Vagina (tissue), 2 donors: ENCODE measurements at places on chromosomes 4 and X.

GRCh38 chrX:71622032-71622575 lies 3.8 kb upstream of the CXCR3 start:
- DNase-seq, result no peak

DNA sequence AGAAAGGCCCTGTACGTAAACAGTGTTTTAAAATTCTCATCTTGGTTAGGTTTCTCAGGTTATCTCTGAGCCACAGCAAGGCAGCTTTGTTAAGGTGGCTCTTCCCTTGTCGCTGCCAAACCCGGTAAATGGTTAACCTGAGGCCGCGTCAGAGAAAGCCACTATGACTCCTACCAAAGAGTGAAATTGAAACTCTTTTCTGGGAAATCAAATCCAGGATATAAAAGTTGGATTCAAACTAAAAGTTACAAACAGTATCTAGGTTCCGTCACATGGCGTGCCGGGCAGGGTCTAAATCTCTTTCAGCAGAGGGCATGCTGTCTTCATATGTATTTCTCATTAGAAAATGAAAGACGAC lies 433 bp downstream of the MMAA start:
- no peak for DNase-seq

- no peak for DNase-seq
These were observed 49.5 kb downstream of the IQCM start for GRCh38 chr4:149766135-149766534.

GRCh38 chrX:18873836-18874235 lies 110.1 kb downstream of the PHKA2 start:
- no peak for DNase-seq

GRCh38 chr4:40622913-40623312 lies 6.8 kb downstream of the RBM47 start:
- no peak for DNase-seq

DNA sequence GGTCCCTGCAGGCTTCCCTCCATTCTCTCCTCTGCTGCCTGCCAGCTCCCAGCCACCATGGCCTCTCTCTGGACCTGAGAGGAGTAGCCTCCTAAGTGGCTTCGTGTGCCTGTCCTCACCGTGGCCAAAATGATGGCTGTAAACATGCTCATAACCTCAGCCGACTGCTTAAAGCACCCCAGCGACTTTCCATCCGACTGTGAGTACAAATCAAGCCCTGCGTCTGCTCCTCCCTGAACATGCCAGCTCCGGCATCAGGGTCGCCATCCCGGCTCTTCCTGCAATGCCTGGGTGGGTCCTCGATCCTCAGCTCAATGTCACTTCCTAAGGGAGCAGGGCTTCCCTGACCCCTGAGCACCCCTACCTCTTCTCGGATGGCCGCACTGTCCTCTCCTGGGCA lies 3.3 kb upstream of the SORCS2 start:
- no peak for DNase-seq

- no peak for DNase-seq
These were observed 626 bp downstream of the YTHDC1 start for GRCh38 chr4:68349279-68349648.
